ENCODE measurements at places on chromosomes 12 and 14.

- DNase-seq, result no peak
Measured at GRCh38 chr12:75982979-75983660, 48.5 kb downstream of the PHLDA1 start.

GRCh38 chr12:124632519-124632984 is 65.1 kb upstream of the NCOR2 start:
- DNase-seq, result no peak

DNA sequence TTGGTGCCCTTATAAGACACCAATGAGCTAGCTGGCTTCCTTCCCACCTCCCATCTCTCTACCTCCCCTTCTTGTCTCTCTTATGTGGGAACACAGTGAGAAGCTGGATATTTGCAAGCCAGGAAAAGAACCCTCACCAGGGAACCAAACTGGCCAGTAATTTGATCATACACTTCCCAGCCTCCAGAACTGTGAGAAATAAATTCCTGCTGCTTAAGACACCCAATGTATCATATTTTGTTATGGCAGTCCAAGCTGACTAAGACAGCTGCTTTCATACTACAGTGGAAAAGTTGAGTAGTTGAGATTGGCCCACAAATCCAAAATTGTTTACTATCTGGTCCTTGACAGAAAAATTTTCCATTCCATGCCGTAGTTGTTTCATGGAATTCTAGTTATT is 269.0 kb downstream of the KCNH5 start:
- DNase-seq, result no peak

DNA sequence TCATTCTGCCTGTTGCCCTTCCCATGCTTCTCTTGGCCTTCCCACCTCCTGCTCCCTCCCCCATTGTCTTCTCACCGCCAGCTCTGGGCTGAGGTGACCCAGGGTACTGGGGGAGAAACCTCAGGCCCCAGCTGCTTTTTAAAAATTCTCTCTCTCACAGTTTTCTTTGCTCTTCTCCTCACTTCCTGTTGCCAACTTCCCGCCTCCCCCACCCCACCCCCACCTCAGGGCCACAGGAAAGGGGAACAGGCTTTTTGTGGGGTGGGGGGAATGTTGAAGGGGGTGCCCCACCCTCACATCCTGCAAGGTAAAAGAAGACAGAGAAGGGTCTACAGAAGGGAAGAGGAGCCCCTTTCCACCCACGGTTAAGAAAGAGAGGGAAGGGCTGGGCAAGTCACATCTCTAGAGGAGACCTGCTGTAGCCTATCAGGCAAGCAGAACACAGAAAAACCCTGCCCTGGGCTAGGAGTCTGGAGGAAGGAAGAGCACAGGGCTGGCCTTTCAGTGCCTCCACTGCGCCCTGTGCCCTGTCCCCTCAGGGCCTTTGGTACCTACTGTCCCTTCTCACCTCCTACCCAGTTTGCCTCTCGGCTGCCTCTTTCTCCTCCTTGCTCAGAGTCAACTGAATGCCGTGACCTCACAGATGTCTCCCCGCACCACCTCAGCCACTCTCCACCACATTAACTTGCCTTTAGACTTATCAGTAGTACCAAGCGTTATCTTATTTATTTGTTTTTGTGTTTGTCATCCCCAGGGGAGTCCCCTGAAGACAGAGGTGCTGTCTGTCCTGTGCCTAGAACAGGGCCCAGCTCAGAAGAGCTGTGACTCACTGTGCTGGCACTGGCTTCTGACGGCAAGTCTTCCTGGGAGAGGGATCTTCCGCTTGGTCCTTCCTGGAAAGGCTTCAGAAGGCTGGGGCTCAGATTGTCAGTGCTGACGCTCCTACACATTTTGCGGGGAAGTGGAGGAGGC is 1.7 kb downstream of the ARHGAP9 start:
- DNase-seq, result no peak

DNA sequence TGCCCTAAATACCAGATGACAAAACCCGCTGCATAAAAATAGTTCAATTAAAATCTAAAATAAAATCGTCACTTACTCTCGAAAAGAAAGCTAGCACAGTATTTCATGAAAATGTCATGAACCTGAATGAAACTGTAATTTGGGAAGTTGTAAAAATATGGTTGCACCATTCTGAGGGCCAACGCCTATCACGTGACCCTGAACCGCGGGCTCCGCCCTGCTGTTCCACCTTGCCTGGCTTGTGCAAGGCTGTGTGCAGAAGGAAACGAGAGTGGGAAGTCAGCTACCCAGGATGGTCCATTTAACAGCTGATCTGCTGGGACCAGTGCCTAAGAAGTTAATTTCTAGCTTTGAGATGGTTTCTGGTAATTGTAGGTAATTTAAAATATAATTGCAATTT is 91.7 kb upstream of the BMP4 start:
- DNase-seq, result no peak

DNA sequence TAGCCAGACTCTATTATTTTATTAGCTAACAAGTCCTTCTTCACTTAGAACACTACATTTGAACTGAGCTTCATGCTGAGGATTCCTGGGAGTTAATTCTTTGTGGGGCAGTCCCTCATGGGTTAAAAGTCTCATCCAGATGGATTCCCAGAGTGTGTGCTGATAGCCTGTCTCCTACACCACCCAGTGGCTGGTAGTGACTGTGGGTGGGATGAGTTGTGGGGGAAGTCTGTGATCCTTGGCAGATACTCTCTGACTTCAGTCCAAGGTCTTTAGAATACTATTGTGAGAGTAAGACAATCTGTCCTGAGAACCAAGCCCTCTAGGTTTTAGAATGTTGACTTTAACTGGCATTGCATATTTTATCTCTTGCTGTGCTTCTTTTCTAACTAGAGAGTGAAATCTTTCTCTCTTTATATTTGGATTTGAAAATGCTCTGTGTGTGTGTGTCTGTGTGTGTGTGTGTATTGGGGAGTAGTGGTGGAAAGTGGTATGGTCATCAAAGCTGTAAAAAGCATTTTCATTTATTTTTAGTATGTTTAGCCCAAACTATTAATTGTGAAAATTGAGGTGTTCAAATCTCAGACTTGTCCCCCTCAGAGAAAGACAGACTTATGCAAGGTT is 37.3 kb downstream of the AKAP6 start:
- DNase-seq, result no peak

DNA sequence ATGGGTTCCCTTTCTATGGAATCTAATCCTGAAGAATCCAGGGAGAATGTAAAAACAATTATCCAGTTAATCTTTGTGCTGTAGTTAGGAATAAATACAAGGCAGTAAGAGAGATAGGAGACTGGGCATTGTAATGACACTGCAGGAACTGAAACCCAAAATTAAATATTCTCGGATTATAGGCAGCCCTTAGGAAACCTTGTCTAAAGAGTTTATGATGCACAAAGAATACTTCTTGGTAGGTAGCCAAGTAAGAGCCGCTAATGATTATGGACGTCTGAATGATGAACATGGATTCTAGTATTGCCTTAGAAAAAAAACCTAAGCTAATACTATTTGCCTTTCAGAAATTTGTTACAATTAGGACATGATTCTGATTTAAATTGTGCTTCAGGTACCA is 165.4 kb upstream of the LRIG3 start:
- peak; percentile 41 for DNase-seq

- peak; percentile 60 for DNase-seq
Measured at GRCh38 chr12:12723149-12723680, 6.0 kb downstream of the CDKN1B start.

DNA sequence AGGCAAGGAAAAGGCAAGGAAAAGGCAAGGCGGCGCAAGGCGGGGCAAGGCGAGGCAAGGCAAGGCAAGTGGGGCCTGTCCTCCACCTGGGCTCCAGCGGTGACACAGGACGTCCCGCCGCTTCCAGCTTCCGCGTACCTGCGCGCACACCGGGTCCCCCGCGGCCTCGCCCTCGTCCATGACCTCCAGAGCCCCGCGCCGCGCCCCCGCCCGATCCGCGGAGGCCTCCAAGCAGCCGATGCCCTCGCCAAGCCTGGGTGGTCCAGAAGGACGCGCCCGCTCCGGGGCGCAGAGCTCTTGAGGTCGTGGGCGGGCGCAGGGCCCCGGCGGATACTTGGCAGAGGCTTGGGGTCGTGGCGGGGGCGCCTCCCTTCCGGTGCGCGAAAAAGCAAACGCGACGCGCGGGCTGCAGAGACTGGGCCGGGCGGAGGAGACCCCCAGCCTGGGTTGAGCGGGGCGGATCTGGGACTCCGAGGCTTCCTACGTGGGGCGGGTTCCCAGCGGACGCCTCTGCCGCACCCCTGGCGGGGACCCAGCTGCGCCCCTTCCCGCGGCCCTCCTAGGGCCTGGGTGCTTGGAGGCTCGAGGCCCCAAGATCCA is 60.8 kb upstream of the EIF5 start:
- no peak for DNase-seq

GRCh38 chr12:26128168-26128567 is 3.3 kb upstream of the BHLHE41 start:
- DNase-seq, result no peak

GRCh38 chr14:23566112-23566777 is 1.3 kb downstream of the AP1G2 start:
- DNase-seq, result no peak

- peak; percentile 36 for DNase-seq
Measured at GRCh38 chr14:71322655-71323250, 415.5 kb downstream of the PCNX1 start.

DNA sequence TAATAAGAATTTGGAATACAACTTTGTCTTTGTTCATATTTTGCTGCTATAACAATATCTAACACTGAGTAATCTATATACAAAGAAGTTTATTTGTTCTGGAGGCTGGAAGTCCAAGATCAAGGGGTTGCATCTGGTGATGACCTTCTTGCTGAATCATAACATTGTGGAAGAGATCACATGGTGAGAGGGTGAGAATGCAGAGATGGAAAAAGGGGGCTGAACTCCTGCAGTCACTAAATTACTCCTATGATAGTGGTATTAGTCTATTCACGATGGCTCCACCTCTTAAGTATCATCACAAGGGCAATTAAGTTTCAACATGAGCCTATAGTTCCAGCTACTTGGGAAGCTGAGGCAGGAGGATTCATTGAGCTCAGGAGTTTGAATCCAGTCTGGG is 4.5 kb upstream of the AKAP6 start:
- DNase-seq, result no peak

GRCh38 chr12:52358575-52359350 is 8.5 kb downstream of the KRT85 start:
- no peak for DNase-seq

GRCh38 chr12:104506676-104507401 is 50.1 kb downstream of the CHST11 start:
- peak; percentile 99 for DNase-seq

- no peak for DNase-seq
Measured at GRCh38 chr12:125797421-125798175, 732.4 kb downstream of the AACS start.

DNA sequence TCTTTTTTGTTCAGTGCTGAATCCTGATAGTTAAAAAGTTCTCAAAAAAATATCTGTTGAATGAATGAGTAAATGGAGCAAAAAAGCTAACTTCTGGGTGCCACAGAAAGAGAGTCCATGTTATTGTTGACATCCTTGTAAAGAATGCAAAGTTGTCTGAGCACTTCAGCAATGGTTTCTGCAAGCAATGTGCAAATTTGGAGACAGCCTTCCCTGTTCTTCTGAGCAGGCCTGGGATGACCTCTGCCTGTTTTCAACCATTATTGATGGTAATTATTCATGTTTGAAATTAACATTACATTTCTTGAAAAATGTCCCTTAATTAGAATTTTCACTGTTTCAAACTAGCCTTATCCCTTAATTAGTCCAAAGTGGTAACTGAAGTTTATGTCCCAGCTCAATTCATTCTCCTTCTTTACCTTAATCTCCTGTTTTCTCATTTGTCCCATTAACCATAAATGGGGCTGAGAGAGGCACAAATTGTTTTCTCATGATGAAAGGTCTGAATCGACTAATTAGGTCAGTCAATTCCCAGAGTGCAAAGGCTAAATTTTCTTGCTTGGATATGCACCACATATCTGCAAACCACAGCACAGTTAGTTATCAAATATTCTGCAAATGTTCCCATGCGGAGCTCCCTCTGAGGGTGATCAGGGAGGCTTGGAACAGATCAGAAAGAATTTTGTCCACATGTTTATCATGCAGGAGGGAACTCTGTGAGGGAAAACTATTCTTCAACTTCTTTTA is 139.4 kb upstream of the KRR1 start:
- DNase-seq, result no peak

GRCh38 chr12:80681287-80681686 is 26.1 kb upstream of the MYF6 start:
- no peak for DNase-seq

DNA sequence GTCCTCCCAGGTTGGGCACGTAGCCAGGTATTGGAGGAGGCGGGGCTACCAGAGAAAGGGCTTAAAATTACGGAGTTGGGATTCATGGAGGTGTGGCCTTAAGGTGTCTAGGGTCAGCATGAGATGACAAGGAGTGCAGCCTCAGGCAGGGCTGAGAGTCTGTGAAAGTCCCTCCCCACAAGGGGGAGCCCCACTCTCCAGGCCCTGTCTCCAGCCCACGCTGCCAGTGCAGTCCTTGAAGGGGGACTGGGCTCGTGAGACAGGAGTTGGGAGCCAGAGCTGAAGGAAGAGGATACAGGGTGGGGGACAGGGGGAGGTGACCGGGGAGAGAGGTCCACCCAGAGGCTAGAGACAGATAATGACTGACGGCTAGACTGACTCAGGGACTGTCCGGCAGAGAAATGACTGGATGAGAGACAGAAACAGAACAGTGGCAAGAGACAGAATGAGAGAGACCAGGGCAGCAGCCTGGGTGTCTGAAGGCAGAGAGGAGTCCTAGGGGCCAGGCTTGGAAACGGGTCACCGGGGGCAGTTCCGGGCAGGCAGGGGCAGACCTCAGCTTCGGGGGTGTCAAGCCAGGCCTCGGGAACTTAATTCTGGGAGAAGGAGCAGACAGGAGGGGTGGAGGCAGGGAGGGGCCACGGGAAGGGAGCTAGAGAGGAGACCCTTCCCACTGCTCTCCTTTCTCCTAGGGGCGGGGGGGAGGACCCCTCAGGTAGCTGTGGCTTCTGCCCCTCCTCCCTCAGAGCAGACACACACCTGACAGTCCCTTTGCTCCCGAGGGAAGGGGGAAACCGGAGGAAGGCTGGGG is 970 bp downstream of the CDH24 start:
- DNase-seq, result no peak

- no peak for DNase-seq
Measured at GRCh38 chr14:70018713-70019211, 139.5 kb downstream of the SMOC1 start.

GRCh38 chr14:78157494-78158437 is 12.4 kb upstream of the NRXN3 start:
- no peak for DNase-seq

DNA sequence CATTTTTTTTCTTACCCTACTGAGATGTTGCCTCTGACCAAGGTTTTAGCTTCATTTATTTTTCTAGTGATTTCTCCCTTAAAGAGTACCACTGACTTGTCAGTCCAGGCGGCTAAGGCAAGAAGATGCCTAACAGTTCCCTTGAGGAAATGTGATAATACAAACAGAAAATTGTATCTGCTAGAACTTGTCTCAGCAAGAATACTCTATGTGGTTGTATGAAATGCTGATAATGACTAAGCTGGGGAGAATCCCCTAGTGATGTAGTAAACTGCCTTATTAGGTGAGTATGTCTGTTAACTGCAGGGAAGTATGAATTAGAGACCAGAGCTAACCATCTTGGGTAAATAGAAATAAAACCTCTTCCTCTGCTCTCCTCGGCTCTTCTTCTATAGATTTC is 6.7 kb downstream of the C12orf54 start:
- DNase-seq, result no peak

Data from NCI-H1105 treated with DMSO at 0.1 percent for 48 hours (cell line).